Stimulated activated CD4-positive, alpha-beta T cell treated with anti-CD3 and anti-CD28 coated beads, Interleukin-15, amount 100 ng/mL, for 1 hour (primary cell): ENCODE measurements at places on chromosomes 4 and X.

DNA sequence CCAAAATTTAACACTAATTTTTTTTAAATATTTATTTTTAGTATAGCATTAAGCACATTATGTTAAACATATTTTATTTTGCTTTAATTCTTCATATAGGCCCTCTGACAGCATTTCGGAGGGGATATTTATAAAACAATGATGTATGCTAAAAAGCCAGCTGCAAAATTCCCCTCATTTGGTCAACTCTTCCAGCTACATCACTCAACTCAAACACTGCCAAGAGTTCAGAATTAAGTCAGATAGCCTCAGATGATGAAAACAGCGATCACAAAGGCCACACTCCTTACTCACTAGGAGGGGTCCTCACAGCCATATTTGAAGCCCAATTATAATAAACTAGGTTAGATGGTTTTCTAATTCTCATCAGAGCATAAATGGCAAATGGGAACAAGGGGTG, 146.6 kb downstream of the ADAMTS3 start:
- no peak for DNase-seq

DNA sequence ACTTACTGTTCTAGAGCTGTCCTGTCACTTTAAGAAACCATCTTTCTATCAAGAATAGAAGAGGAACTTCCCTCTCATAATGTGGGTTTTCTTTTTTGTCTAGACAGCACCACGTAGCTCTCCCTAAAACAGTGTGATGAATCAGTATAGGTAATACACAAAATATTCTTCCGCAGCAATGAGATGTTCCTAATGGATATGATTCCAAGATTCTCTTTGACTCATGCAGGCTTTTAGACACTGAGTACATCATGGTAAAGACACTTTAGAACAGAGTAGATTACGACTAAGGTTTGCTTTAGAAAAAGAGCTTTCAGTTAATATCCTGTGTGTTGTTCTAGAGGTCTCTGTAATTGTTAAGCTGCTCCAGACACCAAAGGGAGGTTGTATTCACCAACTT, 69.8 kb downstream of the PTTG2 start:
- DNase-seq: no peak

- DNase-seq: no peak
Measured at GRCh38 chr4:124757126-124757525, 44.6 kb upstream of the ANKRD50 start.

GRCh38 chrX:150372280-150372679, 9.2 kb downstream of the MAMLD1 start:
- DNase-seq: no peak

DNA sequence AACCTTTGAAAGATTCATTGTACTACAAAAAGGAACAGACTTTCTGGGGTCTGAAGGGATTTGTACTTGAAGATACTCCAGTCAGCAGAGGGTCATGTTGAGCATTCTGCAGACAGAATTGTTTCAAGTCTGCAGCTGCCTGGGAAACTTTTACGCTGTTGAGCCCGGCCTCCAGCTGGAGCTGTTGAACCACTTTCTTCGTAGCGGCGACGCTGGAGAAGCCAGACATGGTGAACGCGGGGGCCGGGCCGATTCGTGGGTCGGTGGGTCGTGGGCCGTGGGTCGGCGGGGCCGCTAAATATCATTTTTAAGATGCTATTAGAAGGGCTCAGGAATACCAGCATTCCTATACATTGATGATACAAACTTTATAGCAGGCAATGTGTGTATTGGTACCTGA, 12.0 kb upstream of the RTL9 start:
- no peak for DNase-seq

DNA sequence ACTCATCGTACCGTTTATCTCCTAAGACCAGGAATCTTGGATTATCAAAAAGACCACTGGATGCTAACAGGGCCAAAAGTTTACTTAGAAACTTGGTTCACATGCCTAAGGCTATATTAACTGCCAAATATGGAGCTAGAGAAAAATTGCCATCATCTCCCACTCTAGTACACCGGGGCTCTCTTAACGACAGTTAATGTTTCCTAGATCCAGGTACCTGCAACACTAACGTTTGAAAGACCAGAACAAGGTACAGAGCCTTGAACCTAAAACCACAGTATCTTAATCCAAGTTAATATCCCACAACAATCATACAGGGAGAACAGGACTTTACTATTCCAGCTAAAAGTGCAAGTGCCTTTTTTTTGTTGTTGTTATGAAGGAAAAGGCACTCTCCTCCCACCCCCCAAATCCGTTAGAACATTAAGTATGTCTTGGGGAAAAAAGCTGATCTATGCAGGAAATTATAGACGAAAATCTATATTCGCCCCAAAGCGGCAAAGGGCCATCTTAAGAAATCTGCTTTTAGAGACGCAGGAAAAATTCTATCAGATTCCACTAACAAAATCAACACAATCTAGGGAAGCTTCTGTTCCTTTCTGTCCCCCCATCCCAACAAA, 1.3 kb downstream of the G3BP2 start:
- no peak for DNase-seq

DNA sequence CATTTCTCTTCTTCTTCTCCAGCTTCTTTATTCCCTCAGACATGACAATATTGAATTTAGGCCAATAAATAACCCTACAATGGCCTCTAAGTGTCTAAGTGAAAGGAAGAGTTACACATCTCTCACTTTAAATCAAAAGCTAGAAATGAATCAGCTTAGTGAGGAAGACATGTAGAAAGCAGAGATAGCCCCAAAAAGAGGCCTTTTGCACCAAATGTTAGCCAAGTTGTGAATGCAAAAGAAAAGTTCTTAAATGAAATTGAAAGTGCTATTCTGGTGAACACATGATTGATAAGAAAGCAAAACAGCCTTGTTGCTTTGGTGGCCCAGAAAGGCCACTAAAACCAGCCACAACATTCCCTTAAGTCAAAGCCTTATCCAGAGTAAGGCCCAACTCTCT, 146.2 kb upstream of the HHIP start:
- DNase-seq: no peak

GRCh38 chr4:108036213-108036612, 46.5 kb downstream of the HADH start:
- peak; percentile 34 for DNase-seq

- DNase-seq: no peak
Measured at GRCh38 chrX:18410038-18410437, 15.4 kb upstream of the CDKL5 start.

DNA sequence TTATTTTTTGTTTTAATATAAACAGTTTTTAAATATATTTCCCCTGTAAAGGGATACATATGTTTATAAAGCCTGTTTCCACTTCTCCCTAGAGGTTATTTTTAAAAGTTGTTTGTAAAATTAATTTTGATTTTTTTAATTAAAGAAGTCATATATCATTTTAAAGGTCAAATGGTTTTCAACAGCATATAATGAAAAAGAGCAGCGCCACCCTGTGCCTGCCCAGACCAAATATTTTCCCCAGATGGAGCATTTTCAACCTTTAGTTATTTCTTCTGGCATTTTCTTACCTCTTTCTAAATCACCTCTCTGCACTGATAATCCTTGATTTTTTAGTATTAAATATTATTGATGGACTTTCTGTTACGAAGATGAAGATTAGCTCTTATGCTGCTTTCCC, 21.0 kb downstream of the MSX1 start:
- DNase-seq: no peak

DNA sequence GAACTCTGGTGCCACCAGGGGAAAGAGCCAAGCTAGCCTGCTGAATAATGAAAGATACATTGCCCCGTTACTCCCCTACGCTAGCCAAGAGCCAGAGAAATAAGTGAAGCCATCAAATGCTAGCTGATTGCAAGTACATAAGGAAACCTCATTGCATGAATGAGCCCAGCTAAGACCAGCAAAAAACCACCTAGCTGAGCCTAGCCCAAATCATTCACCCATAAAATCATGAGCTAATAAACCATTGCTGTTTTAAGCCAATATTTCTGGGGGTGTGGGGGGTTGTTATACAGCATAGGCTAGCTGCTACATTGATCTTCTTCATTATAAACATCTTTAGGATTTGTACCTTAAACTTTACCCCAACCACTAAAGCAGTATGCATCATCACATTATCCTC, 15.4 kb upstream of the EDNRA start:
- no peak for DNase-seq

DNA sequence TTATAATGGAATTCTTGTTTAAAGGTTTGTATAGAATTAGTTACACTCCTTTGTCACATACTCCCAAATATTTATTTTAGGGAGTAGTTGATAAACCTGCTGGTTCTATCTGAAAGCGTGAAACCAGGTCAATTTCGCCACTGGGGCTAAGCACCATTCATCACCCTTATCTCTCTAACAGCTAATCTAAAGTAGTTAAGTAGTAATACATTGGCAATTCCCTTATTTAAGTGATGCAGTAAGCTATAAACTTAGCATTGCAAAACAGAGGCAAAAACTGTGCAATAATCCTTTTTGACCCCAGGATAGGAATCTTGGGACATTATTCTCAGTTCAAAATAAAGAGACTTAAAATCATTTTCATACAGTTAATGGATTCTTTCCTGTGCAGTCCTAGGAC, 33.7 kb upstream of the PTPN13 start:
- DNase-seq: no peak

GRCh38 chr4:45971108-45971507, 152.7 kb downstream of the GABRG1 start:
- no peak for DNase-seq

DNA sequence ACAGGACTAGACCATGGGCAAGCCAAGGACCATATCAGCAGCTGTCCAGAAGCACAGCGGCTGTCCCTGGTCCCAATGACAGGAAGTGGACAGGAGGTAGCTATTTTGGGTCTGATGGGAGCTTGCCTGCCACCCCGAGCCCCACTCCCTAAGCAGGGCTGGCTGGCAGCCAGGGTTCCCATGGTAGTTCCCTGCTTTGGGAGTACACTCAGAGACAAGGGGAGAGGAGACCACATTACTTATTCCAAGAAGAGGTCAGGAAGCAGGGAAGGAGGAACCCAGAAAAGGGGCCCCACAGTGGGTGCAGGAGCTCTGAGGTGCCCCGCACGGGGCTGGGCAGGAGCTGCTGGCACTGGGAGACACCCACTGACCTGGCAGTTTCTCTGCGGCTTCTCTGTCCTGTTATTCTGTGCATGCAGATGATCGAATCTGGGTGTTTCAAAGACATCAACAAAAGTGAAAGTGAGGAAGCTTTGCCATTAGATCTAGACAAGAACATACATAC, 36.3 kb downstream of the HTT-AS start:
- no peak for DNase-seq

GRCh38 chr4:149951152-149951900, 126.9 kb upstream of the DCLK2 start:
- DNase-seq: no peak

- DNase-seq: no peak
Measured at GRCh38 chr4:72933029-72933428, 136.5 kb downstream of the COX18 start.

DNA sequence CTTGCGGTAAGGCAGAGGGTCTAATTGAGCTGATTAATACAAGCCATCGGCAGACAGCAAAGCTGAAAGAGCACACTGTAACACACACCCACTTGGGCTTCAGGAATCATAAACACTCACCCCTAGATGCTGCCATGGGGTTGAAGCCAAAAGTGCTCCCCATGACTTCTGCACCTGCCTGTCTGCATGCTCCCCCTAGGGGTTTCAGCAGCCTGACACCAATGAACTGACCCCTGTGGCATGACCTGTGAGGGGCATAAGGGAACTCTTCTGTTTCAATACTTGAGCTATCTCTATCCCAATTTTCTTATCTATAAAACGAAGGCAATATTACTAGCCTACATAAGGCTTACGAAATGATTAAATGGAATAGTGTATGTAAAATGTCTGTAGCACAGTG, 23.0 kb upstream of the IL13RA2 start:
- DNase-seq: no peak

GRCh38 chr4:123042095-123042494, 119.7 kb upstream of the NUDT6 start:
- no peak for DNase-seq

DNA sequence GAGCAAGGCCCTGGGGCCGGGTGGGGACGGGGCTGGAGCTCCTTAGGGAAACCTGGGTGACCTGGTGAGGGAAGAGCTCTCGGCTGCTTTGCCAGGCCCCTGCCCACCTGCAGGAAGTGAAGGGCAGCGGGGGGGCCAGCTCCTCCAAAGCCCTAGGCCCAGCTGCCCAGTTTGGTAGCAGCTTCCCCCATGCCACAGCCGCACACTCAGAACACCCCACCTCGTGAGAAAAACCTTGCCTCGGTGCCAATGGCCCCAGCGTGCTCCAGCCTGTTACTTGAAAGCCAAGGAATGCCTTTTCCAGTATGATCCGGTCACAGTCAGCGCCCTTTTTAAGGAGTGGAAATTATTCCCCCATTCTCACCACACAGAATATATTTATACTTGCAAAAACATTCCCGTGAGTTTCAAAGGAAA, 38.3 kb downstream of the ACOX3 start:
- no peak for DNase-seq

DNA sequence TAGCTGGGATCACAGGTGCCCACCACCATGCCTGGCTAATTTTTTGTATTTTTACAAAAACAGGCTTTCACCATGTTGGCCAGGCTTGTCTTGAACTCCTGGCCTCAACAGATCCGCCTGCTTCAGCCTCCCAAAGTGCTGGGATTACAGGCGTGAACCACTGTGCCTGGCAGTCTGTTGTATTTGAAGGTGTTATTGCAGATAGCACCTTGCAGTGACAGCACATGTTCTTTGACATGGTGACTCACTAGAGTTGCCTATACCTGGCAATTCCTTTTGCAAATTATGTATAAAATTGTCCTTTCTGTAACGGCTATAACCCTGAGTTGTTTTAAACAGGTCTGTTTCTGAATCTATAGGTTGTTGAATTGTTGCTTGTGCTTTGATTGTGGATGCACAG, 7.9 kb downstream of the OGT start:
- no peak for DNase-seq

DNA sequence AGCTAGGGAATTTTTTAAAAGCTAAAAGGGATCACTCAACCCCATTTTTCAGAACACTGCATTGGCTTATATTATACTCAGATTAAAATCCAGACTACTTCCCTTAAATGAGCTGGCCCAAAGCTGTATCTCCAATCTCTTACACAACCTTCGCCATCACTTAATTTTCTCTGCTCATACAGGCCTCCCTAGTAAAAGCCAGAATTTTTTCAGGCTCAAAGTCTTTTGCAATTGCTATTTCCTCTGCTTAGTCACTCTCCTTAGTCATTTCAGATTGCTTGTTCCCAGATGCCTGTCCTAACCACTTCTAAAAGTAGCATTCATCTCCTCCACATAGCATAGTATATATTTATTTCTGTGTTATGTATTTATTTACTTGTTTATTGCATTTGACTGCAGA, 1587.9 kb upstream of the ADGRL3 start:
- no peak for DNase-seq
